ENCODE measurements at places on chromosomes 2 and 18. TPM values are rescaled to one million over a fixed set of nuclear protein-coding genes. Genes with fewer than 3 reads are reported as not detected.

Gene NDC80
- 81.3 TPM for total RNA-seq

DNA sequence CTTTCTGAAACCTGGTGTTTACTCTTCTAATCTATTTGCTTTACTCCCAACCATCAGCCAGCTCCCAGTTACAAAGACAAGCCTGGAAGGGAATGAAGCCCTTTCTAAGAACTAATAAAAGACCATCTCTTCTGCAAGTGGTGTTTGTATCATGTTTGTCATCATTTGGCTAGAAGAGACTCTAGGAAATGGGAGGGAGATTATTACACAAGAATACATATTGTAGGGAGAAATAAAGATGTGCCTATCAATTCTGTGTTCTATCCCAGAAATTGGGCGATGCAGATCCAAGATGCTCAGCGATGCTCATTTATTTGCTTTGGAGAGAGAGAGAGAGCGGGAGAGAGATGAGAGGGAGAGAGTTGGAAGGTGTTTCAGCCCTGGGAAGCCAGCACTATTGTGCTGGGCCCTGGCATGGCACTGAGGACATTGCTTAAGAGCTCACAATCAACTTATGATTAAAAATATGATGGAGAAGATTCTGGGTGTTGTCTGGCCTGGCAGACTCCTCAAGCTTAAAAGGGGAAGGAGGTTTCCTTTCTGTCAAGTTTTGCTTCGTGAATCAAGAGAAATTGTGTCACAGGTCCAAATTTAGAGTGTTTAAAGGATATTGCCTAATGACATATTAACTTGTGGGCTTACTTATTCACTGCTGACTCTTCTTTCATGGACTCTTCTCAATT, 41.8 kb upstream of the AFF3 start:
- H3K36me3 ChIP-seq: no peaks in the 10 kb centered on the region
- no peak overlapping the region for H3K4me3 ChIP-seq
- no peak for DNase-seq
- no peaks in the 10 kb centered on the region for H3K4me1 ChIP-seq
- H3K27ac ChIP-seq: no peak overlapping the region

DNA sequence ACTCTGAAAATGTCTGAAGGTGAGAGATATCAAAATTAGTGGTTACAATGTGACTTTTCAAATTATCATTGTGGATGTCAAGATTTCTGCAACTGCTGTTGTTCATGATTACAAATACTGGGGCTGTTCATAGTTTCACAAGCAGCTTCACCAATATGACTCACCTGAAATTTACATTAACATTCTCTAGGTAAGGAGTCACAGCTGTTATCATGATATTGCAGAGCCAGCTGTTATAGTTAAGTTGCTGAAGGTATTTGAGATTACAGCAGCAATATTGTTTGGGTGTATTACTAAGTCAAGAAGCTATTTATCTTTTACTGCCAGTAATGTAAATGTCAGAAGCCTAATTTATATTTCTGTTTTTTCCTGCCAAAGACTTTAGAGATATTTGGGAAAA, 140.0 kb downstream of the MC4R start:
- H3K4me1 ChIP-seq: no peaks in the 10 kb centered on the region
- no peaks in the 10 kb centered on the region for H3K36me3 ChIP-seq
- no peak overlapping the region for H3K4me3 ChIP-seq
- no peaks in the 10 kb centered on the region for H3K27me3 ChIP-seq
- DNase-seq: no peak

GRCh38 chr2:68176657-68177056, 19.0 kb downstream of the PNO1 start:
- H3K4me1 ChIP-seq: peaks cover 20% of the 10 kb centered on the region
- no peaks in the 10 kb centered on the region for H3K27me3 ChIP-seq
- no peak overlapping the region for H3K4me3 ChIP-seq
- no peak overlapping the region for H3K27ac ChIP-seq
- no peak for DNase-seq

Gene PLCD4
- total RNA-seq: 0.49 TPM

Gene SRD5A2
- not detected for total RNA-seq

GRCh38 chr2:85566265-85566664, 5.0 kb upstream of the GGCX start:
- H3K27ac ChIP-seq: no peak overlapping the region
- no peaks in the 10 kb centered on the region for H3K36me3 ChIP-seq
- no peak for DNase-seq
- no peak overlapping the region for H3K4me3 ChIP-seq
- H3K4me1 ChIP-seq: peaks cover 9% of the 10 kb centered on the region
- no peaks in the 10 kb centered on the region for H3K27me3 ChIP-seq

DNA sequence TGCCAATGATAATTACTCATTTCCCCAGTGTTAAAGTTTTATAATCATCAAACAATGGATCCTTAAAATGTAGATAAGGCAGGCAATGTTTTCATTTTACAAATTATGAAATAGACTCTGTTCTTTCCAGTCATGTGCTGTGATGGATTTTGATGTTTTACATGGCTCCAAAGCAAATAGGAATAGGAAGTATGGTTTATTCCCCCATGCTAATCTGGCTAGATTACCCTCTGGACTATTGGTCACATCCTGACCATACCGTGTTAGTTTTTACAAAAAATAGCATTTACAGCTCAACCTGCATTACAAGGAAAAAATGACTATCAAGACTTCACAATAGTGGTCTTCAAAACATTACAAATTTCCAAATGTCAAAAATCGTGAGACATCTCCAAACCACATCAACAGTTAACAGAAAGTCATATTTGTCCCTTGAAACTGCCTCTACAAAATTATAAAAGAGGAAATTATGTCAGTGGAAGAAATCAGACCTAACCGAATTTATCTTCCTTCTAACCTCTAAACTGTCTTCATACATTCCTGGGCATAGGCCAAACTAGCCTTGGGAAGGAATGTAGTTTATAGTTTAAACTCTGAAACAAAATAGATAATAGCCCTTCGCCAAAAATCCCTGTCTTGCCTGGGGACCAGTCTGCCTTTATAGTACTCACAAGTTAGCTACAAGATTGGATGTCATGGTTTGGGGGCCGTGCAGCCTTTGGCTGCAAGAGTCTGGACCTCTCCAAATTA, 1941.2 kb upstream of the CELF4 start:
- H3K4me3 ChIP-seq: no peak overlapping the region
- H3K27ac ChIP-seq: no peak overlapping the region
- DNase-seq: no peak
- H3K4me1 ChIP-seq: no peaks in the 10 kb centered on the region
- H3K27me3 ChIP-seq: no peaks in the 10 kb centered on the region
